Type B pancreatic cell (in vitro differentiated cells): ENCODE measurements at places on chromosomes 6 and 20.
A peak's percentile ranks its signal among the peaks of the same experiment; 100 is the strongest.

DNA sequence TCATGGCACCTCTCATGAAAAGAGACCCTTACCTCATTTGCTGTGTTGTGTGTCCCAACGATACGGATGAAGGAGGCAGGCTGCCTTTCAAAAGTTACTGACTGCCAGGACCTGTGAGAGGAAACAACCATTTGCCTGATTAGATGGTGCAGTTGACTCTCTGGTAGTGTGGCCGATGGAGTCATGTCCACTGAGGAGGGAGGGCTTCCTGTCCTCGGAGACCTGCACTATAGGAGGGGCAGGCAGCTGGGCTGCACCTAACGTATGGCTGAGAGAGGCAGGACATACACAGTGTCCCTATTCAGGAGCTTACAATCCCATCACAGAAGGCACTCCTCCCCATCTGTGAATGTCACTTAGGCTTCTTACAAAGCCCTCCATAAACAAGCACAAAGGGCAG lies 373.0 kb downstream of the ZFAND3 start:
- H3K27ac ChIP-seq, result no peak overlapping the region
- no peak for DNase-seq
- peaks cover 36% of the 10 kb centered on the region for H3K4me1 ChIP-seq
- no peaks in the 10 kb centered on the region for H3K27me3 ChIP-seq
- H3K36me3 ChIP-seq, result no peaks in the 10 kb centered on the region
- H3K4me3 ChIP-seq, result no peak overlapping the region

DNA sequence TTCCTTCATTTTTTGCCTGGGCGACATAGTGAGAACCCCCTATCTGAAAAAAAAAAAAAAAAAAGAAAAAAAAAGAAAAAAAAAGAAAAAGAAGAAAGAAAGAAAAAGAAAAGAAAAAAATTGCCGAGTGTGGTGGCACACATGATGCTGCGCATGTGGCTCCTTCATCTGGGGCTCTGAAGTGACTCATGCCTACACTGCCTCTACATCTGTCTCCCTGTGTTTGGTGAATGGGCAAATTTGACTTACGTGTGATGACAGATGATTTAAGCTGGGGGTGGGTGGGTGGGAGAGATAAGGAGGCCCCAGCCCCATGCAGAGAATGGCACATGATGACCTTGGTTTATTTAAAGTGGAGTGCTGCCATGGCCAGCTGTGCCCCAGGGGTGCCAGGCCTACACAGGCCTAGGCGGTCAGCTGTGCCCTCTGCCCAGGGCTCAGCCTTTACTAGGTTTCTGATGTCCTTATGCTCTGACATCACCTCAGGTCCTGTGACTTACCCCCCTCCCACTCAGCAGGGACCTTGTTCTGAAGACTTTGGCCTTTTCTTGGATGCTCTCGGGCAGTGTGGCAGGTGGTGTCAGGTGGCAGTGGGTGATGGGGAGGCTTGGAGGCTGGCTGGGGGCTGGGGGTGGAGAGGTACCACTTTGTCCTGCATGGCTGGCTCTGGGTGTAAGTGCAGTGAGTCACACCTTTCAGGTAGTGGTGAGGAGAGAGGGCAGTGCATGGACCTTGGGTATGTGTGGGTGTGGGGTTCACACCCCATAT lies 41.1 kb downstream of the VEGFA start:
- peaks cover 46% of the 10 kb centered on the region for H3K4me1 ChIP-seq
- no peak for DNase-seq
- no peaks in the 10 kb centered on the region for H3K36me3 ChIP-seq
- no peaks in the 10 kb centered on the region for H3K27me3 ChIP-seq

- DNase-seq, result no peak
- H3K27me3 ChIP-seq, result no peaks in the 10 kb centered on the region
- peaks cover 17% of the 10 kb centered on the region for H3K36me3 ChIP-seq
- H3K4me1 ChIP-seq, result peaks cover 7% of the 10 kb centered on the region
These were observed 27.8 kb upstream of the CRIP3 start for GRCh38 chr6:43336382-43336781.

GRCh38 chr6:107574856-107575255 lies 84.9 kb downstream of the SOBP start:
- H3K4me3 ChIP-seq, result no peak overlapping the region
- no peak for DNase-seq
- no peak overlapping the region for H3K27ac ChIP-seq
- peaks cover 11% of the 10 kb centered on the region for H3K36me3 ChIP-seq
- H3K27me3 ChIP-seq, result peaks cover 7% of the 10 kb centered on the region

GRCh38 chr6:105815661-105816555 lies 270.2 kb upstream of the PRDM1 start:
- H3K27ac ChIP-seq, result no peak overlapping the region
- H3K36me3 ChIP-seq, result no peaks in the 10 kb centered on the region
- no peak for DNase-seq
- peaks cover 13% of the 10 kb centered on the region for H3K27me3 ChIP-seq

DNA sequence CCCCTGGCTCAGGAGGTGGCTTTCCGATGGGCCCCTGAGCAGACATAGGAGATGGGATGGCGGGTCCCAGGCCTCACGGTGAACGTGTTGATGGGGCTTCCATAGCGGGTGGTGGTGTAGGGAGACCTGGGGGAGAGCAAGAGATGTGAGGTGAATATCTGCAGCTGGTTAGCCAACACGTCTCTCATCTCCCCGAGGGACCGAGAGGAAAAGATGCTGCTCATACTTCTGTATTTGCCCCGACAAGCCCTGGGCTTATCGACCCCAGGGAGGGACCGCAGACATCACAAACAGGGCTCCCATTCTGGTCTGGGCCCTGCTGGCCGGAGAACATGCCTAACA lies 38.7 kb downstream of the C6orf132 start:
- H3K4me1 ChIP-seq, result peaks cover 25% of the 10 kb centered on the region
- no peak for DNase-seq

GRCh38 chr6:129555206-129555832 lies 154.7 kb downstream of the ARHGAP18 start:
- H3K4me1 ChIP-seq, result no peaks in the 10 kb centered on the region
- H3K4me3 ChIP-seq, result no peak overlapping the region
- no peak for DNase-seq
- H3K36me3 ChIP-seq, result peaks cover 7% of the 10 kb centered on the region
- no peak overlapping the region for H3K27ac ChIP-seq

DNA sequence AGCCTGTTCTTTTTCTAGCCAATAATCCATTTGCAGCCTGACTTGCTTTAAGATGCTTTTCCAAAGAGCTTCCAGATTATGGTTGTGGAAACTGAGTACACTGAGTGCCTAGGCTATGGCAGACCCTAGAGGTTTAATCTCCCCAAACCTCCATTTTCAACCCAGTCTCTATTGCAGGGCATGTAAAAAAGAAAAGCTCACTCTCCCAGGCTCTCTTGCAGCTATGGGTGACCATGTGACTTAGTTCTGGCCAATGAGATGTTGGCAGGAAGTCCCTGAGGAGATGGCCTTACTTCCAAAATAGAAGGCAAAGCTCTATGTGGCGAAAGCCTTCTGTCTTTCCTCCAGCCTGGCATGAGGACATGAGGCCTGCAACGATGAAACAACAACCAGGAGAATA lies 3.8 kb downstream of the PDRG1 start:
- H3K27me3 ChIP-seq, result peaks cover 6% of the 10 kb centered on the region
- peaks cover 29% of the 10 kb centered on the region for H3K4me1 ChIP-seq
- H3K27ac ChIP-seq, result no peak overlapping the region
- no peak overlapping the region for H3K4me3 ChIP-seq
- DNase-seq, result no peak

- peak overlapping the region; percentile 94 for H3K4me3 ChIP-seq
- H3K27ac ChIP-seq, result peak overlapping the region; percentile 93
- peaks cover 4% of the 10 kb centered on the region for H3K36me3 ChIP-seq
- H3K27me3 ChIP-seq, result no peaks in the 10 kb centered on the region
- peaks cover 28% of the 10 kb centered on the region for H3K4me1 ChIP-seq
These were observed 866 bp upstream of the MYO6 start for GRCh38 chr6:75748003-75748742.

- no peak overlapping the region for H3K27ac ChIP-seq
- H3K4me1 ChIP-seq, result peaks cover 4% of the 10 kb centered on the region
- no peak for DNase-seq
These were observed 4.3 kb downstream of the VGLL2 start for GRCh38 chr6:117269638-117270054.

- H3K27me3 ChIP-seq, result peaks cover 2% of the 10 kb centered on the region
- DNase-seq, result no peak
- H3K4me3 ChIP-seq, result no peak overlapping the region
- H3K4me1 ChIP-seq, result peaks cover 33% of the 10 kb centered on the region
- H3K27ac ChIP-seq, result no peak overlapping the region
These were observed 509.4 kb downstream of the KIF16B start for GRCh38 chr20:16063881-16064280.

DNA sequence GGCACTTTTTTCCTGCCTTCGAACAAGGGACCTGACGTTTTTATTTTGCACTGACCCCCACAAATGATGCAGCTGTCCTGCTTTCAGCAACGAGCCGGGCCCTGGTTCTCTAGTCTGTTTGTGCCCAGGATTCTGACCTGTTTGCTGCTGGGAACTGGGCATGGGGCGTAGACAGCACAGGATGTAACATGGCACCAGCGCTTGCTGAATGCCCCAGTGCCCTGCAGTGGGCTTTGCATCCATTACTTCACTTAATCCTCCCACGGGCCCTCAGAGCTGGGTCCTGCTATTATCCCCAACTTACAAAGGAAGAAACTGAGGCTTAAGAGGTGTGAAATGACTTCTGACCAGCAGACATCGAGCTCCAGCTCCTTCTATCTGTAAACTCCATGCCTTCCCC lies 80.4 kb upstream of the PMEPA1 start:
- H3K27me3 ChIP-seq, result peaks cover 2% of the 10 kb centered on the region
- H3K4me3 ChIP-seq, result no peak overlapping the region
- DNase-seq, result no peak
- H3K36me3 ChIP-seq, result no peaks in the 10 kb centered on the region

DNA sequence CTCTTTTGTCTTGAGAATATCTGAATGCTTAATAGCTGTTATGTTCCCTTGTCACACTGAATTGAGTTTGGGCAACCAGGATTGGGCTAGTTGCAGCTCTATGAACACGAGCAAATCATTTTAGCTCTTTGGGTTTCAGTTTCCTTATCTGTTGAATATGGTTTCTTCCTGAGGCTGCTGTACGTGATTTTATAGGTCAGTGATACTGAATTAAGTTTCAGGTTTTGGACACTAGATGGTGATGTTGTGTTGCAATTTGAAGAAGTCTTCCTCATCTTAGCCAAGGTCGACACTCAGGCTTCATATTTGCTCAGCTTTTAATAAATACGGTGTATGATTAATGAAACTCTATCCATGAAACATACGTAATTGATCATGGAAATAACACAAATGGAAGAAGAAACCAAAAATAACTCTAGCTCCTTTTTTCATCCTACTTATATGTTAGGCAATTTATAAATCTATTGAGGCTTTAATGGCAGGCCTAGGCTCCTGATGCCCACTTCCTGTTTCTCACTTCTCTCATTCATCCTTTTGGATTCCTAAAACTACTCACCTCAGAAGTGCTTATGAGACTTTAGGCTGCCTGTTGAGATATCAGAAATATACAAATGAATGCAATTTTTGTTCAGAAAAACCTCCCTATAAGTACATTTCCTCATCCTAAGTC lies 354.1 kb upstream of the MAP3K7 start:
- DNase-seq, result no peak
- no peaks in the 10 kb centered on the region for H3K36me3 ChIP-seq
- H3K27ac ChIP-seq, result no peak overlapping the region
- no peak overlapping the region for H3K4me3 ChIP-seq

DNA sequence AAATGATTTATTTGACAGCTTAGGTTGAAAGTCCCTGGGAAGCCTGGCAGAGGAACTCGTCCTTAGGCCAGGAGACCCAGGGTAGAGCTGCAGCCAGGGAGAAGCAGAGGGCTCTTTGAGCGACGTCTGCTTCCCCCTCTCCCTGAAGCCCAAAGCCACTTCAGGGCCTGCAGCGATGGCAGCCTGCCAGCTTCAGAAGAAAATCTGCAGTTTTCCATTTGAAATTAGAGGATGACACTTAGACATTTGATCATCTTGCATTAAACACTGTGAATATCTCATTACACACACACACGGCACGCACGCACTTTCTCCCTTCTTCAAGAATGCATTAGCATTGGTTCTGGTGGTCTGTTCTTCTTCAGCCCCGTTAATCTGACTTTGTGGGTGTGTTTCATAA lies 96.5 kb downstream of the PLEKHG1 start:
- no peaks in the 10 kb centered on the region for H3K27me3 ChIP-seq
- H3K27ac ChIP-seq, result peak overlapping the region; percentile 36
- H3K4me3 ChIP-seq, result no peak overlapping the region

GRCh38 chr6:46276576-46277142 lies 105.9 kb upstream of the ENPP5 start:
- no peaks in the 10 kb centered on the region for H3K36me3 ChIP-seq
- H3K27ac ChIP-seq, result no peak overlapping the region
- no peaks in the 10 kb centered on the region for H3K27me3 ChIP-seq
- H3K4me3 ChIP-seq, result no peak overlapping the region
- DNase-seq, result no peak

DNA sequence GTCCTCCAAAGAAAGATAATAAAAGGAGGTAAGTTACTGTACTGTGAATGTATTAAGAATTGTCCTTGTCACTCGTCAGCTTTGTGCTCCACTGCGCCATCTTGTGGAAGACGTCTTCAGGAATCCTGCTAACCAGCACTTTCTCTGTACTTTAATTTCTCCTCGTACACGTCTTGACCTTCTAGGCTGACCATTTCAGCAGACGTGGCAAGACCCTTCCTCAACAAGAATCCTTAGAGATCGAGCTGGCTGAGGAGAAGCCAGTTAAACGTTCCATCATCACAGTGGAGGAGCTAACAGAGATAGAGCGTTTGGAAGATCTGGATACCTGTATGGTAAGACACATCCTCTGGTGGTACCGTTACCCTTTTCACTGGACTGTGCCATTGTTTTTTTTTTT lies 95.5 kb upstream of the SCGN start:
- no peak overlapping the region for H3K4me3 ChIP-seq
- H3K27me3 ChIP-seq, result no peaks in the 10 kb centered on the region
- peak; percentile 74 for DNase-seq
- peaks cover 12% of the 10 kb centered on the region for H3K4me1 ChIP-seq
- H3K27ac ChIP-seq, result no peak overlapping the region
- H3K36me3 ChIP-seq, result no peaks in the 10 kb centered on the region

DNA sequence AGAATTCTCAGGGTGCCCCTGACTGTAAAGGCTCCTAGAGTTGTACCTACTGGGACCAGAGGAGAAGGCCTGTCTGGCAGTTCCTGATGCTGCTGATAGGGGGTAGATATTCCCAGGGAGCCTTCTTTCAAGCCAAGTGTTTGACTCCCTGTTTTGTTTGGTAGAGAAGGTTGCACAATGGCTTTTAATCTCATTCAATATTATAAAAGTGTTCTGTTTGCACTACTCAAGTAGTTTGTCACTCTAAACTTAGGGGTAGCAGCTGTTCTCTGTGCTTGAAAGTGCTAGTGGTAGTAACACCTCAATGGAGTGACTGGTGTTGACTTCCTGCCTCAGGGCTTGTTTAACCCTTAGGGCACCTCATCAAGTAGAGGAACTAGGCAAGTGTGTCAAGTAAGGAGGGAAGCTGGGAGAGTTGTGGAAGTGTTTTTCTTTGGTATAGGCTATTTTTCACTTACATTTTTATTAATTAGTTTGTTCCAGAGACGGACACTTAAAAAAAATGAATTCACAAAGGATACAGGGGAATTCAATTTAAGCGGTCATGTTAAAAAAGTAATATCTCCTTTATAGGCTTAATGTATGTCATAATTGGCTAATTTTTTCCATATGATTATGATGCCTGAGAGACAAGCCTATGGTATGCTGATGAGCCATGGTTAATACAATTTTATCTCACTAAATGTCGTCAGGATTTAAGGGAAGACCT lies 38.1 kb downstream of the BICRAL start:
- no peak overlapping the region for H3K27ac ChIP-seq
- no peak overlapping the region for H3K4me3 ChIP-seq
- H3K4me1 ChIP-seq, result peaks cover 6% of the 10 kb centered on the region
- H3K27me3 ChIP-seq, result no peaks in the 10 kb centered on the region
- no peaks in the 10 kb centered on the region for H3K36me3 ChIP-seq
- DNase-seq, result no peak
